CD4-positive, alpha-beta T cell treated with Interleukin-2 at 100 ng/mL for 4 hours (primary cell): ENCODE measurements at places on chromosomes 5 and 9.

- DNase-seq: peak; percentile 9
Measured at GRCh38 chr5:73096239-73096575, 24.2 kb upstream of the TMEM171 start.

DNA sequence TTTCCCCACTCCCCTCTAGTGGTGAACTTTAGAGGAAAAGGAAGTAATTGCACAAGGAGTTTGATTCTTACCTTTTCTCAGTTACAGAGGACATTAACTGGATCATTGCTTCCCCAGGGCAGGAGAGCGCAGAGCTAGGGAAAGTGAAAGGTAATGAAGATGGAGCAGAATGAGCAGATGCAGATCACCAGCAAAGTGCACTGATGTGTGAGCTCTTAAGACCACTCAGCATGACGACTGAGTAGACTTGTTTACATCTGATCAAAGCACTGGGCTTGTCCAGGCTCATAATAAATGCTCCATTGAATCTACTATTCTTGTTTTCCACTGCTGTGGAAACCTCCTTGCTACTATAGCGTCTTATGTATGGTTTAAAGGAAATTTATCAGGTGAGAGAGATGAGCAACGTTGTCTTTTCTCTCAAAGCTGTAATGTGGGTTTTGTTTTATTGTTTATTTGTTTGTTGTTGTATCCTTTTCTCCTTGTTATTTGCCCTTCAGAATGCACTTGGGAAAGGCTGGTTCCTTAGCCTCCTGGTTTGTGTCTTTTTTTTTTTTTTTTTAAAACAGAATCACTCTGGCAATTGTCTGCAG is 25.3 kb downstream of the SLC22A5 start:
- DNase-seq: no peak

DNA sequence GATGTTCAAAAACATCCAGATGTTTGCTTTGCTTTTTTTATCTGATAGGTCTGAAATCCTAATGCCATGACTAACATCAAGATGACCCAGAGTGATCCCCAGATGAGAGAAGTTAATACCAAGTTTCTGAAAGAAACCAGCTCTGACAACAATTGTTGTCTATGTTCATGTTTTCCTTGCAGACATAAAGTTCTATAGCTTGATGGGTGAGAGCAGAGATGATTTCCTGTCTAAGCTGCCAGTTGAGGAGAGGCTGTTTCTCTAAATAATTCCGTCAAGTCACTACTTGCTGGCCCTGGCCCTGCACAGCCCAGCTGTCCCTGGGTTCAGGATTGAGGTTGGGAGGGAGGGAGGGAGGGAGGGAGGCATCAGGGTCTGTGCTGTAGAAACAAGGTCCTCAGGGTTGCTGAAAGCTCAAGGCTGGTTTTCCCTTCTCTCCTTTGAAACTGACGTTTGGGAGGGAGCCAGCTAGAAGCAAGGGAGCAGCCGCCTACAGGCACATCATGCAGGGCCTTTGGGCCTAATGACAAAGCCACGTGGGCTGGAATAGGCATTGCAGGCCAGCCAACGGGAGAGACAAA is 3.9 kb downstream of the SPARC start:
- no peak for DNase-seq

DNA sequence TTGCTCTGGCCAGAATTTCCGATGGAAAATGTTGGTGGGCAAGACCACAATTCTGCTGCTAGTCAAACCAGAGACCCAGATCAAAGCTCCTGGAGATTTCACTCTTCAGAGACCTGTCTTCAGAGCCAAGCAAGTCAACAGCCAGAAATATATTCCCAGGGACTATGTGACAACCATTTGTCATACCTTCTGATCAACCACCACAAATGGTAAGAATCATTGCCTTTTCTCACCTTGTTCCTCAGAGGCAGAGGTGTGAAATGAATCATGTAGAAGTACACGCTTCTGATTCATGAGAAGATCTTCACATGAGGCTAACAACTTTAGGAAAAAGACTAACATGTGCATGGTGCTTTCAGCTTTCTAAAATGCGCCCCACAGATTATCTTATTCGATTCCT is 53.5 kb downstream of the SUSD1 start:
- DNase-seq: peak; percentile 11

- no peak for DNase-seq
Measured at GRCh38 chr5:73733219-73733618, 107.2 kb downstream of the ARHGEF28 start.

DNA sequence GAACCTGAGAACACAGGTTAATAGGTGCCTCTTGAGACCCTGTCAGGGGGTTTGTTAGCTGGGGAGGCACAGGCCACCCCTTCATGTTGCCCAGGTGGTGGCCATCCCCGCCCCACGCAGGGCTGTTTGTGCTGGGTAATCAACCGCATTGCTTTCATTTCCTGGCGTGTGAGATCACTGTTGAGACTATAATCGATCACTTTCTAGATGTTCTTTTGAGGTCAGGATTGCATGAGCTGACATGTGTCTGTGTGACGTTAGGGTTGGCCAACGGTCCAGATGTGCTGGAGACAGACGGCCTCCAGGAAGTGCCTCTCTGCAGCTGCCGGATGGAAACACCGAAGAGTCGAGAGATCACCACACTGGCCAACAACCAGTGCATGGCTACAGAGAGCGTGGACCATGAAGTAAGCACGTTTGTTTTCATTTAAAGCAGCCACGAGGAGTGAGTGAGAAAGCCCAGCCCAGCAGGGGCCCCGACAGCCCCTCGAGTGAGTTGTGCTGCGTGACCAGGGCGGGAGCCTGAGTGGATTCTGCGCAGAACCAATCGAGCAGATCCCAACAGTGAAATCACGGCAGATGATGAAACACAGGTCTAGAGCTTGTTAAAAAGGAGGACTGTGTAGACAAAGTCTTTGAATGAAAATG is 115.0 kb upstream of the CACNA1B start:
- no peak for DNase-seq

GRCh38 chr5:97436405-97436804 is 253.4 kb upstream of the RIOK2 start:
- no peak for DNase-seq

DNA sequence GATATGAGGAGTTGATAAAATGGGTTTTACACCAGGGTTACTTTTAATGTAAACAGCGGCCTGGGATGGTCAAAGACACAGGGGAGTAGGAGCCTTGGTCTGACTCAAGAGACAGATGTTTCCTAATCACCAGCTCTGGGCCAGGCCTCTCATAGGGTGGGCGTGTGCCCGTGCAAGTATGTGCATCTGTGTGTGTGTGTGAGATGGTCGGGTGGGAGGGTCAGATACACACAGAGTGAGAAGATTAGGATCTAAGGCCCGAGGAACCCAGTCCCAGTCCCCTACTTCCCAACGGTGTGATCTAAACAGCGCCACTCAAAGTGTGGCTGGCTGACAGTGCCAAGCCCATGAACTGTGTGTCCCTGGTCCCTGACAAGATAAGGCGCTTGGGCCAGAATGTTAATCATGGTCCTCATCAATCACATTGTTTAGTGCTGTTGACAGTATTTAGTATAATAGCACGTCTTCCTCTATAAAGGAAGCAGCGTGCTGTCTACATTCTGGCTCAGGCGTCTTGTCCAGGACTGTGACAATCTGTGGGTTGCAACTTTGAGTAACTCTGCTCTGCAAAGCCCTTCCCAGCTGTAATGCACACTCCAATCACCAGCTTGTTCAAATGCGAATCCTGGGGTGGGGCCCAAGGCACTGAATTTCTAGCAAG is 173.7 kb downstream of the DAB2IP start:
- no peak for DNase-seq

- no peak for DNase-seq
Measured at GRCh38 chr5:32507738-32508434, 63.3 kb upstream of the ZFR start.

DNA sequence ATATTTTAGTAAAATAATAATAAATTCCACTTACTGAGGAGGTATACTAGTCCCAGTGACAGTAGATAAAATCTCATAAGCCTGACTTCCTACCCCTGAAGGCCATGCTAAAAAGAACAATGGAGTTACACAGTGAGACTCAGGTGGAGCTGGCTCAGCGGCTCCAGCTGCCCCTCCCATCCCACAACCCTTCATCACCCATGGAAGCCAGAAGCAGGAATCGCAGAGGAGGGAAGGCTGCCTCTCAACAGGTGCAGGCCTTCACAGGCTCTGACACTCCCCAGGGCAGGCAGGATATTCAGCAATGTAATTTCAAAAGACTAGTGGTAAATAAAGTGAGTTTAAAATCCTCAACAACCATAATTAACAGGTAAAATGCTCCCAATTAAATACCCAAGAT is 67.5 kb downstream of the FANCC start:
- DNase-seq: no peak

DNA sequence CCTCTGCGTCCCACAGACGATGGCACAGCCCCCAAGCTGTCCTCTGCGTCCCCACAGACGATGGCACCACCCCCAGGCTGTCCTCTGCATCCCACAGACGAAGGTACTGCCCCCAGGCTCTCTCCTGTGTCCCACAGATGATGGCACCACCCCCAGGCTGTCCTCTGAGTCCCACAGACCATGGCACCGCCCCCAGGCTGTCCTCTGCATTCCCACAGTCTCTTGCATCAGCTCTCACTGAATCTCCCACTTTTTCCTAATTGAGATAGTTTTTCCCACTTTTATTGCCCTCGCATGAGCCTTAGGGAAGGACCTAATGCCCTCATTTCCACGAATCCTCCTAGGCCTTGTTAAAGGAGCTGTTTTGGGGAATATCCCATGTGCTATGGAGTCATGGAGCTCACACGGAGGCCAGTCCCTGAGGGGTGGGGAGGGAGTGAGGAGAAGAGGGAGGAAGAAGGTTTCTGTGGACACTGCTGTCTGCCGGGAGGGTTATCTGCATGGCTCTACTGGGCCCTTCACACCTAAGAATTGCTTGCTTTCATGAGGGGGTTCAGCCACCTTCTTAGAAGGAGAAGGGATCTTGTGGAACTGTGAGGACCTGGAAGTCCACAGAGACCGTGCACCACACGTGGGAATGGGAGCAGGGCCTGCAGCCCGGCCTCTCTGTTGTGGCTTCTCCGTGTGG is 58.2 kb upstream of the PTCH1 start:
- DNase-seq: no peak

GRCh38 chr5:149808264-149808982 is 78.3 kb downstream of the PPARGC1B start:
- DNase-seq: no peak

DNA sequence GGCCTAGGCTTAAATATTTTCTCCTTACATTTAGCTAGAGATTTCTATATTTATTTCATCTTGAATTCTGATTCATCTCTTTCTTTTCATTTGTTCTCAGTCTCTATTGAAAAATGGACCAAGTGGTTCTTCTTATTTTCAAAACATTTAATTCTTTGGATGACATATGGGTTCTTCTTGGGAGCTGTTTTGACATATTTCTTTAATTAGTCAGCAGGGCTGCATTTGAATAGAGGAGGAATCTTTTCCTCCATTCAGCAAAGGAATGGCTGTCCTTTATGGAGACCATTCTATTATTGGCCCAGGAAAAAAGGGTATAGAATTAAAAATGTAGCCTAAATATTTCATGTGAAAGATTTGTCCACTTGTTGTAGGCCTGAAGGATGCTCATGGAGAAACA is 109.9 kb downstream of the RPS23 start:
- DNase-seq: no peak

GRCh38 chr5:172417983-172418630 is 36.2 kb downstream of the SH3PXD2B start:
- no peak for DNase-seq

DNA sequence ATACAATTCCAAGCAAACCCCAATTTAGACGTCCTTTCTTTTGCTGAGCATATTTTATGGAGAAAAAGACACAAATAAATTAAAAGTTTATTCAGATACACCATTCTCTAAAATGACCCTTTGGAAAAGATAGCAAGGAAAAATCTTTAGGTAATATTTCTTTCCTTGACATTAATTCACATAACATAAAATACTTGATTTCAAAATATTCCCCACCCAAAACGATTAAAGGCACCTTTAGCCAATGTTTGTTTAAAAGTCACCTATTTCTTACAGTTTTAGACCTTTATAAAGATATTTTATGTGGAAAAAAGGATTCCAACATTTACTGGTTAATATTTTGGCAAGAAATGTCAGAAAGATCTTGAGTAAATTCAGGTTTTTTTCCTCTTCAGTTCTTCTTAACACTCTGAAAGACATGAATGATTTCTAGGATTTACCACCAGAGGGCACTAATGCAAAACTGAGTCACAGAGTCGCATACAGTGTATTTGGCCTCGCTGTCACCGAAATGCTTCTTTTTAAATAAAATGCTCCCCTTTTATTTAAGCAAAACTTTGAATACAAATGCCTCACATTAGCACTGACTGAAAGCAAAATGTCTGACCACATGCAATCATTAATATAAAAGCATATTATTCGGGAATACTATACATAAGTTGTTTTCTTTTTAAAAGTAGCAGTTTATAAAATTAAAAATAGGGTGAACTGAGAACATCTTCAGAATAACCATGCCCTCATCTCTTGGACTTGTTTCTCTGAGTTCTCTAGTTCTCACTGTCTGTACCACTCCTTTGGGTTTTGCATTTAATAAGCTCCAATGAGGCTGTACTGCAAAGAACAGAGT is 122.5 kb downstream of the SLC1A3 start:
- DNase-seq: peak; percentile 68

- DNase-seq: no peak
Measured at GRCh38 chr5:6506611-6507010, 58.0 kb downstream of the UBE2QL1 start.

DNA sequence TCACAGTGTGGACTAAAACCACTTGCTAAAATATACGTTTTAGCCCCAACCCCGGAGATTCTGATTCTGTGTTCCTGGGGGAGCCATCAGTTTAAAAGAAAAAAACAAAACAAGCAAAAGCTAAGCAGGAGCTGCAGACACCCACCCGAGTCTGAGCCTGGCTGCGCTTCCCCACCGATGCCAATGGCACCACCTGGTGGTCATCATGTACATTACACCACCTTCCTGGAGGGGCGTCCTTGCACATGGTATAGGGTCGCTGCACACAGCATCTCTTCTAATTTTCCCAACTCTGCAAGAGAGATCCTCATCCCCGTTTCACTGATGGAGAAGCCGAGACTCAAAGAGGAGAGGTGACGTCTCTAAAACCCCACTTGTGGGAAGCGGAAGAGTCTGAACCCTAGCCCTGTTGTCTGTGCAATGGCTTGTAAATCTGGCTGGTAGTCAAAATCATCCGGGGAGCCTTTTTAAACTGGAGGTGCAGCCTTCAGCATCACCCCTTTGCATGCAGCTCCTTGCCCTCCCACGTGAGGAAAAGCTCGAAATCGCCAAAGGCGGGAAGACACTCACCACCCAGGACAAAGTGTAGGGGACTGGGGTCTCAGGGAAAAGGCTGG is 23.1 kb upstream of the CNOT6 start:
- peak; percentile 57 for DNase-seq

GRCh38 chr5:110738503-110738811 is 350 bp upstream of the SLC25A46 start:
- DNase-seq: no peak
